ENCODE measurements at places on chromosomes 16 and 17.

- DNase-seq, result no peak
These were observed 5.0 kb downstream of the ARHGEF15 start for GRCh38 chr17:8314797-8315763.

GRCh38 chr16:70444249-70445063, 5.6 kb upstream of the ST3GAL2 start:
- no peak for DNase-seq

- no peak for DNase-seq
These were observed 34.9 kb downstream of the SMARCE1 start for GRCh38 chr17:40612599-40613244.

- DNase-seq, result no peak
These were observed 6.5 kb downstream of the ADCY7 start for GRCh38 chr16:50272687-50273381.

DNA sequence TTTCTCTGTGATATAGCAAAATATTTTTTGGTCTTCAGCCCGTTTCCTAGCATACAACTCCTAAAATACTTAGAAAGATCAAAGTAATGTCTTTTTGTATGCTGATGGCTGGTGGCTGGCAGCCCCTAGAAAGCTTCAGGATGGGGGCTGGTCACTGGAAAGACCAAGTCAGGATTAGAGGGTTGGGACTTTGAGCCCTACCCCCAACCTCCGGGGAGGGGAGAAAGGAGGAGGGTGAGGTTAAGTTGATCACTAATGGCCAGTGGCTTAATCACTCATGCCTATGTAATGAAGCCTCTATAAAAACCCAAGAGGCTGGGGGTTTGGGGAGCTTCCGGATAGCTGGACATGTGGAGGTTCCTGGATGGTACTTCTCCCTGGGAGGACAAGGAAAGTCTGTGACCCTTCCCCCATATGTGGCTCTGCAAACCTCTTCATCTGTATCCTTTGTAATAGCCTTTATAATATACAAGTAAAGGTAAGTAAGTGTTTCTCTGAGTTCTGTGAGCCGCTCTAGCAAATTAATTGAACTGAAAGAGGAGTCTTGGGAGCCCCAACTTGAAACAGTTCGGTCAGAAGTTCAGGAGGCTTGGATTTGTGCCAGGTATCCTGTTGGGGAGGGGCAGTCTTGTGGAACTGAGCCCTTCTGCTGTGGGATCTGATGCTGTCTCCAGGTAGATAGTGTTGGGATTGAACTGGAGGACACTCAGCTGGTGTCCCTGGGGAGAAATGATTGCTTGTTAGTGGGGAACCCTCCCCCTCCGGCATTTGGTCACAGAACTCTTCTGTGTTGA, 3.5 kb downstream of the SLC7A6 start:
- no peak for DNase-seq

- no peak for DNase-seq
These were observed 10.3 kb downstream of the ZNF385C start for GRCh38 chr17:42087736-42088705.

GRCh38 chr16:30409125-30410060, 2.0 kb downstream of the ZNF771 start:
- DNase-seq, result no peak

- DNase-seq, result no peak
These were observed 823 bp upstream of the CD2BP2 start for GRCh38 chr16:30355954-30356308.

DNA sequence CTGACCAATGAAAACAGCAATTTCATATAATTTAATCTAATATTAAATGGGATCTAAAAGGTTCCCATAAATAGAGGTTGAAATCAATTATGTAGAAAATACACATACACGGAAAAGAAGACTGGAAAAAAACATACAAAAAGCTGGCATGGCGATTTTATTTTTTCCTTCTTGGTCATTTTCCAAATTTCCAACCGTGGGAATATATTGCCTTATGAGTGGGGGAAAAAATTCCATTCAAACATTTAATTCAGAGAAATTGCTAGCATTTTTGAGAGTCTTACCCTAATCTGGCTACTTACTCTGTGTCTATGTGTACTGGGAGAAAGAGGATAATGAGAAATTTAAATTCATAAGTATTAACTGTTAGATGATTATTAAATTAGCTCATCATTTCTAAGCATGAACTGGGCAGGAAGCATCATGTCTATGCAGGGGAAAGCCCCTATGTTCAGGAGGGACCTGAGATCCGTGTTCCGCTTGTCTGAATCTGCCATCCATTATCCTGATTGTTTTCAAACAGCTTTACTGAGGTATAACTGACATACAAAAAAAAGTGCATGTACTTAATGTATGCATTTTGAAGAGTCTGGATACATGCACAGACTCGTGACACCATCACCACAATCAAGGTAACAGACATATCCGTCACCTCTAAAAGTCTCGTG, 145.2 kb downstream of the XYLT1 start:
- no peak for DNase-seq

- no peak for DNase-seq
These were observed 21.0 kb downstream of the KSR1 start for GRCh38 chr17:27477050-27477888.

DNA sequence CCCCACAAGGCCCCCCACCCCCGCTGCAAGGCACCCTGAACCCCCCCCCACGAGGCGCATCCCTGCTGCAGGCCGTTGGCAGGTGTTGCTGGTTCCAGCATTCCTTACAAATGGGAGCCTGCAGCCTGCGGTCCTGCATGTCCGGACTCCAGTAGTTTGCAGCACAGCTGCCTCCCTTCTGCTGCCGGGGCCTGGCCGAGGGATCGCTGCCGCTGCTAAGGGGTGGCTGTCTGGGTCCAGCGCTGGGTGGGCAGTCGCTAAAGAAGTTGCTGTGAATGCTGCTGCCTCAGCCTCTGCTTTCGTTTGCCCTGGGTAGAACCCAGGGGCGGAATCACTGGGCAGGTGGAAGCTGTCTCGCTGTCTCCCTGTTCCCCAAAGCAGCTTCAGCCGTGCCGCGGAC, 11.8 kb downstream of the UTS2R start:
- DNase-seq, result no peak

DNA sequence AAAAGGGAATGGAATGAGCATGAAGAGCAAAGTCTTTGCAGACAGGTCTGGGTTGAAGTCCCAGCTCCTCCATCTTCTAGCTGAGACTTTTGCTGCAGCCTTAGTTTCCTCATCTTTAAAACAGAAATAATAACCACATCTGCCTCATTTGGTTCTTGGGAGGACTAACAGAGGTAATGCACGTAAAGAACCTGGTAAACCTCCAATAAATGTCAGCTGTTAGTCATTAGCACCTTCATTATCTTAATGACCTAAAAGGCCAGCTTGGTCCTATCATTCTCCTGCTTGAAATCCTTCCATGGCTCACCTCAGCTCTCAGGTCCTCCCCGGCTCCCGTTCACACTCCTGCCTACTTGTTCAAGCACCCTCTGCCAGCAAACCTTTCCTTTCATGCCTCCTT, 51.8 kb downstream of the SKAP1 start:
- DNase-seq, result no peak

- DNase-seq, result no peak
These were observed 43.9 kb upstream of the TEX2 start for GRCh38 chr17:64306850-64307463.

Measured in GM04503 (cell line).